GM23248 (cell line): ENCODE measurements at places on chromosomes 3 and 15. TPM values are rescaled to one million over a fixed set of nuclear protein-coding genes. Genes with fewer than 3 reads are reported as not detected.

GRCh38 chr3:183381179-183381578 lies 47.2 kb downstream of the MCF2L2 start:
- peak; percentile 76 for DNase-seq

DNA sequence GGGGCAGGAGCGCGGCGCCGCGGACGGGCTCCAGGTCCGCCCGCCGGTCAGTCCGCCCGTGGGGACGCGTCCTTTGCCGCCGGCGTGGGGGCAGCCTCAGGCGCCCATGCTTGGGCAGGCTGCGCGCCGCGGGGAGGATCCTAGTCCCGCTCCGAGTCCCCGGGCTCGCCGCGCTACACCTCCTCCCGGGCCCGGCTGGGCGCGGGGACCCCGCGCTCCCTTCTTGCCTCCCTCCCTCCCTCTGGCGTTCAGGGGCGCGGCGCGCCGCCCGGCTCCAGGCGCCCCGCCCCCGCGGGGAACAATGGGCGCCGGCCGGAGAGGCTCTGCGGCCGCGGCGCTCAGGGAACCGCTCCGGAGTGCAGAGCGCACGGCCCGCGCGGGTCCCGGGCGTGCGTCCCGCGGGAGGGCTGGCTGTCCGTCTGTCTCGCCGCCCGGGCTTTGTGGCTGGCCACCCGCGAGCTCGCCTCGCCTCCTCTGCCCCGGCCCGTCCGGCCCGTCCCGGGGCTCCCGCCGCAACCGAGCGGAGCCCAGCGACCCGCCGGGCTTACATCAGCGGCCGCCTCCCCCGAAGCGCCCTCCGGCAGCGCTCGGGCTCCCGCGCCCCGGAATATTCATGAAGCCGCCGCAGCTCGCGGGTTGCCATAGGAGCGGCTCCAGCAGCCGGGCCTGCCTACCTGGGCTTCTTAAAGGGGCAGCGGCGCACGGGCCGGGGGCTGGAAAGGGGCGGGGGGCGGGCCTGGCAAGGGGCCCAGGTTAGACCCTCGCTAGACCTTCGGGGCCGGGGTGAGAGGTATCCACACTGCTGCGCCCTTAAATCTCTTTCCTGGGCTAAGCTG lies at the start of gene HCN4:
TSS of gene HCN4 (minus strand) at position 658 of the 836 bp plus-strand sequence. CDS start 688 bp downstream, outside the sequence.
- peak; percentile 38 for DNase-seq

- no peak for DNase-seq
Measured at GRCh38 chr15:32942401-32942841, 224.6 kb downstream of the GREM1 start.

DNA sequence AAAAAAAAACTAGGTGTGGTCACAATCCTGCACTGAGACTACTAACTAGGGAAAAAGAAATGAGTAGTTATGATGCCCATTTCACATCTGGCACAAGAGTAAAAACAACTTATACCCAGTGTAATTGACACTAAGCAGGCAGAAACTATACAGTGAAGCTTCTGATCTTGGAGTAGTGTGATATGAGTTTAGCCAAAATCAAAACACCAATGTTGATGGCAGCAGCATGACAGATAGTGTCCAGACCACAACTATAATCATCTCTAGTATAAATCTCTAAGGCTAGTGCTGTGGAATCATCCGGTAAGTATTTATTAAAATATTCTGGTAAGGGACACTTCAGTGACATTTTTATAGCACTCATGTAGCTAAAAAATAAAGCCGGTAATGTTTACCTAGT lies 108.5 kb upstream of the EPHA6 start:
- no peak for DNase-seq

DNA sequence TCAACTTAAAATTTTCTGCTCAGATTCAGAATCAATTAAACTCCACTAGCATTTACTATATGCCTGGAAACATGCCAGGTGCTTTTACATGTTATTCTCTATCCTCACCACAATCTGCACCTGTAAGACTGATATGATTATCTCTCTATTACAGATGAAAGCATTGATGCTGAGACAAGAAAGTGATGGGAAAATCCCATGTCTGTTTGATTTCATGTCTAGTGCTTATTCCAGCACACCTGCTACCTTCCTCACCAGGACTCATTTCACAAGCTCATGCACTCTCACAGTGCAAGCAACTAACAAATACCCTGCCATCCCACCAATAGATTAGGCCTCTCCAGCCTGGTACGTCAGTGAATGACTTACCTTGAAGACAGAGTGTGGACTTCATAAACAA lies 25.0 kb upstream of the BCL6 start:
- no peak for DNase-seq

ILDR1 gene
- polyA plus RNA-seq: not detected in 2 replicates

CLEC3B gene
- 48.8 and 49.5 TPM in 2 replicates for polyA plus RNA-seq

GRCh38 chr3:106540743-106541142 lies 671.9 kb upstream of the CBLB start:
- no peak for DNase-seq

DNA sequence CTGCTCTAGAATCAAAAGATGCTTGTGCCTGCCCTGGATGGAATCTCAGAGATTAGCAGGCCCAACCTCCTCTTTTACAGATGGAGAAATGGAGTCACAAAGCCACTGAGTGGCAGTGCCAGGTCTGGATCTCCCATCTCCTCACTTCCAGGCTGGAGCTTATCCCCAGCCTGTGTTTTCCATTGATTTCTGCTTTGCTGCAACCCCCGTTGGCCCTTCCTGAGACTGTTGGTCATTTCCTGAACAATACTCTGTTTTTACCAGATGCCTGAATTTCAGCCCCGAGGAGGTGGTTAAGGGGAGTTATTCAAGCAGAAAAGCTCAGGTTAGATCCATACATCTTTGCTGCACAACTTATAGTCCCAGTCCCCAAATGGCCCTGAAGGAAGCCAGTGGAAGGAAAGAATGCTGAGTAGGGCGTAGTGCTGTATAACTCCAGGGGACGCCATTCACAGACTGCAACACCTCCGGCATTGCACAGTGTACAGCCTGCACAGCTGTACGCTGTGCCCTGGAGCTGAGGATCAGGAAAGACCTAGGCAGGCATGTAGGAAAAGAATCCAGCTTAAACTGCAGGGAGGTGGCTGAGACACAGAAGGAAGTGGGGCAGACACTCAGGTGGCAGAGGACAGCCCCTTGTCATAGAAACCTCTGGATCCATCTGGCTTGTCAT lies 77.5 kb downstream of the RPLP1 start:
- DNase-seq: no peak

- DNase-seq: no peak
Measured at GRCh38 chr3:128579927-128580326, 70.7 kb downstream of the RPN1 start.

DNA sequence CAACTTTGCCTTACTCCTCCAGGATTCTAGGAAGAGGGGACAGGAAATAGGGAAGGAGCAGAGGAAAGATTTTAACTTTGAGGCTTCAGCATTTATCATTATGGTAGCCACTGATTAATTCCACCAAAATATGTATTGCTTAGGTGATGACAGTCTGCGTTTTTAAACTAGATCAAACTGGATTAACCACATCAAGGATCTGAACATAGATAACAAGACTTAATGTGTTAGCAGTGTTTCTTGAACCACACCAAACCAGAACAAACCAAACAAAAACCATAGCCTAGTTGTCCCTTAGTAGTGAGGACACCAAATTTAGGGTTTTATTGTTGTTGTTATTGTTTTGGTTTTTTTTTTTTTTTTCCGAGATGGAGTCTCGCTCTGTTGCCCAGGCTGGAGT lies 113.5 kb upstream of the LMOD3 start:
- no peak for DNase-seq

DNA sequence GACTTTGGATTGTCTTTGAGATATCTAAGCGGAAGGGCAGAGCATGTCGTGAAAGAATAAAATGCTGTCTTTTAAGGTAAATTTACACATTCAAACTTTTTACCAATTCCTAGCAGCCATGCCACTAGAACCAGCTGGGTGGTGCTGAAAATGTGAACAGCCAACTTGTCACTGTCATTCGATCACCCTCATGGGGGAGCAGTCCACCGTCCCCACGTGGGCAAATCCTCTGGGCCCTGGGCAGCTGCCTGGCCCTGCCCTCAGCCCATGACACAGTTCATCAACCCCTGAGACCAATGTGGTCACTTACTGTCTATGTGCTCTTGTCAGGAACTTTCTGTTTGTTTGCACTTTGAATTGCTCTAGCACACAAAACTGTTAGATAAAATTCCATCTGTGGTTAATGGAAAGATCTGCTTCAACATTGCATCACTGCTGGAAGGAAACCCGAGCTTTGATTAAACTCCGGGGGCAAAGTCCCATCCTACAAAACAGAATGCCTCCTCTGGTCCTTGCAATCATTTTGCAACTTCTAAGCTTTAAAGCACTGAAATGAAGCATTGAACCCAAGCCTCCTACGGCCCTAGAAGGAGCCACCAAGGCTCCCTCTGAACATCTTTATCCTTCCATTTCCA lies 50.1 kb downstream of the PCSK6 start:
- DNase-seq: no peak

DNA sequence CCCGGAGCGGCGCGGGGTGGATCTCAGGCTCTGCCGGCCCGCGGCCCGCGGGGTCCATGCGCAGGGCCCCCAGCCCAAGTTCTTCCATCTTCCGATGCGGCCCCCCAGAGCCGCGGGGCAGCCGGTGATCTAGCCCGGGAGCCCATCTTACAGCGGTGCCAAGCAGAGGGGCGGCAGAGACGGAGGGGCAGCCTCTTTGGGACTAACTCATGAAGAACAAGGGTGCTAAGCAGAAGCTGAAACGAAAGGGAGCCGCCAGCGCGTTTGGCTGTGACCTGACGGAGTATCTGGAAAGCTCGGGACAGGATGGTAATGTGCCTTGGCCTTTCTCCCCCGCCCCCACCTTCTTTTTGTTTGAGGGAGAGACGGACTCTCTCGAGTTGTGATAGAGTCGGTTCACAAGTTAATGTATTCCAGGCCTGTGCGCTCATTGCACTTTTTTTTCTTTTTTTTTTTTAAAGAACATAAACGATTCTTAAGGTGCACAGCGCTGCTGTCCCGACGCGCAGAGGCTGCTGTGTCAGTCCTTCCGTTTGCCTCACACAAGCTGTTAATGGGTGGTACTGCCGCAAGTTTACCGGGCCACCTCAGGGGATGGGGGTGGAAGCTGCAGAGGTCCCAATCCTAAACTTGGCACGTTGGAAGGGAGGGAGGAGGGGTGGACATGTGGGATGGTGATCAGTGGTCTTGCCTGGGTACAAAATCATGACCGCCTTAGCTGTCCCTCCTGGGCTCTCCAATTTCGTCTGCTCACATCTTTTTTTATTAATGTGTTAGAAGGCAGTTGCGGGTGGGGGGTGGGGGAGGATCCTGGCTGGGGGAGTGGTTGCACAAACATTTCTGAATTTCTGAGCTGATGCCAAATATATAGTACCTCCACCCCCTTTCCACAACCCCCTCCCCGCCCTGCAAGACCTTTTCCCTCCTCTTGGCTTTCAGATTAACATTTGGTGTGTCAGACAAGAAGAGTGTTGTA lies 801 bp downstream of the ARHGAP31 start:
- peak; percentile 70 for DNase-seq

GOLGA8M gene
- 0.30 and 0.48 TPM in 2 replicates for polyA plus RNA-seq

CD47 gene
- 120 and 121 TPM in 2 replicates for polyA plus RNA-seq

GRCh38 chr3:129239991-129240390 lies 9.4 kb upstream of the COPG1 start:
- no peak for DNase-seq

DNA sequence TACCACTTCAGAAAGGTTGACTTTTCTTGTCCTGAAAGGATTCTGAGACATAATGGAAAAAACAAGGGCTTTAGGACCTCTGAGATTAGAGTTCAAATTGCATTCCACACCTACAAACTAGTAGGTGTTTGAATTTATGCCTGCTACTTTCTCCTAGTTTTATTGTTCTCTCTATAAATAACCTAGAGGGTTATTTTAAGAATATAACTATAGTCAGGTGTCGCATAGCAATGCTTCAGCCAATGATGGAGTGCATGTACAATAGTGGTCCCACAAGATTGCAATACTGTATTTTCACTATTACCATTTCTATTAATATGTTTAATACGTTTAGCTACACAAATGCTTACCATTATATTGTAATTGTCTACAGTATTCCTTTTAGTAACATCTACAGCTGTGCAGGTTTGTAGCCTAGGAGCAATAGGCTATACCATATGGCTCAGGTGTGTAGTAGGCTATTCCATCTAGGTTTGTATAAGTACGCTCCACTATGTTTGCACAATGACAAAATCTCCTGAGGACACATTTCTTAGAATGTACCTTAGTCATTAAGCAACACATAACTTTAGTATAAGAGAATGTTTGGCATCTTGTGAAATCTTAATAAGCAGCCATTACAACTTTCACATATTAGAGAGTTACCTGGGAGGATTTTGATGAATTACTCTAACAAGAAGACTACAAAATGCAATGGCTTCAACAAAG lies 1352.5 kb downstream of the ZPLD1 start:
- DNase-seq: no peak

DISP2 gene
- polyA plus RNA-seq: 0.13 and 0.51 TPM in 2 replicates

DNA sequence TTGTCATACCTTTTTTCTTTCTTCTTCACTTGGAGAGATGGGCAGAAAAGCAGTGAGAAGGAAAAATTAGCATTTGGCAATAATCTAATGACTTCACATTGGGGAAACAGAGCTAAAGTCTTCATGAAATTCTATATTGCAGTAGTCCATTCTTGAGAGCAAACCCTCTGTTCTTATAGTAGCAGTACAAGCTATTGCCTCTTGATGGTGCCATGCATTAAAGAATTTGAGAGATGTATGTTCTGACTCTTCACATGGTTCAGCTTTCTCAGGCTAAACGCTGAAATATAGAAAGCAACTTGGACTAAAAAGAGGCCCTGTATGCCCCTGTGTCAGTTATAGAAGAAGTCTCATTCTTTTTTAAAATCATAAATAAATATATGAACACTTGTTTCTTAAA lies 36.0 kb downstream of the PHLDB2 start:
- DNase-seq: peak; percentile 67

DNA sequence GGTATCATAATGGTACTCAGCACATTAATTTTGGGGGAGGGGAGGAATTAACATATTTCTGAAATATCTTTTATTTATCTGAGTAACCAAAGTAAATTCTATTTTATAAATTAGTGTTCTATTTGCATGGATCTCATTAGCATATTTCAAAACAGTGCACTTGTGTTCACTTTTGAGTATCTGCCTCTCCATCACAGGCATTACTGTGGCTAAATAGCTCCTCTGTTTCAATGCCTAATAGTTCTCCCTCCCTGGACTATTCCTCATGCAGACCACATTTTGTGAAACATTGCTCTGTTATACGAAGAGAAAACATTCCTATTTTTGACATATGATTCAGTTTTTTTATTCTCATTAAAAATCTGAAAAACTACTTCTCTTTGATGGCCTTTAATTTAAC lies 1127.8 kb downstream of the TUSC7 start:
- DNase-seq: no peak

BCHE gene
- polyA plus RNA-seq: not detected in 2 replicates

GRCh38 chr15:31504462-31504839 lies 177.8 kb downstream of the KLF13 start:
- DNase-seq: no peak

PPCDC gene
- 9.0 and 11.0 TPM in 2 replicates for polyA plus RNA-seq

AP3B2 gene
- 0.89 and 2.0 TPM in 2 replicates for polyA plus RNA-seq

GRCh38 chr15:56530157-56530556 lies 65.2 kb upstream of the MNS1 start:
- no peak for DNase-seq

- no peak for DNase-seq
Measured at GRCh38 chr3:160546727-160547126, 18.6 kb downstream of the KPNA4 start.
